Keratinocyte (primary cell): ENCODE measurements at places on chromosomes 6 and 20.

DNA sequence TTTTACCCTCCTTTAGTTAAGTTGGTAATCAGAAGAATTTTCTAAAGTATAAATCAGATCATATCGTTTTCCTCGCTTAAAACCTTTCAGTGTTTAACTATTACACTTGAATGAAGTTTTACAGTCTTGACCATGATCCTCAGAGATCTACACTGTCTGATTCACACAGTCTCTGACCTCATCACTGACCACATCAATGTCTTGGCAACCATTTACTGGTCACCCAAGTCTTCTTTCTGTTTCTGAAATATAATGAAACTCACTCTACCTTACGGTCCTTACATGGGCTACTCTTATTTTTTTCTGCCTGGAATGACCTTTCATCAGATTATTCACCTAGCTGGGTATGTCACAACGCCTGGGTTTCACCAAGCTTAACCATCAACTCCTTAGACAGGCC, 71.4 kb downstream of the ADGB start:
- no peak for DNase-seq

- DNase-seq: no peak
Measured at GRCh38 chr6:158916617-158917016, 83.4 kb downstream of the RSPH3 start.

GRCh38 chr6:63759605-63760105, 124.1 kb downstream of the PHF3 start:
- DNase-seq: no peak

DNA sequence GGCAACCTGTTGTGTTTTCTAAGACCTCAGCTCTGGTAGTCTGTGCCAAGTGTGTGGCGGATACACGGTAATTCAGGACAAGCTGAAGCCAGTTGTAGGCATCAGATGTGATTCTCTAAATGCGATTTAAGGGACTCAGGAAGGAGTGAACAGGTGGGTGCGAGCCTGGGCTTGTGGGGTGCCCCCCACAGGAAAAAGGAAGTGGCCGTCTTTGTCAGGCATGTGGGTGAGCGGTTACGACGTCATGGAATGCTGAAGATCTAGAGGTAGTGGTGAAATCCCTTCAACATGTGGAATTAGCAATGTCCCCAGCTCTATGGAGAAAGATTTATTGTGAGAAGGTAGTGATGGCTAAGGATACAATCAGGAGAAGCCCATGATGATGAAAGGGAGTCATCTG, 95.1 kb upstream of the EXOC2 start:
- DNase-seq: no peak

GRCh38 chr20:3172933-3173609, at the start of gene LZTS3:
TSS of gene LZTS3 (minus strand) at chr20:3173549. CDS start at chr20:3167163, 6,386 bp downstream.
- DNase-seq: no peak
